Pericardium fibroblast (primary cell): ENCODE measurements at places on chromosomes 12 and 14. TPM values are rescaled to one million over a fixed set of nuclear protein-coding genes. Genes with fewer than 3 reads are reported as not detected.

CCDC196 gene
- not detected in 2 replicates for total RNA-seq

FAM186B gene
- total RNA-seq: 0.23 TPM in 1 of 2 replicates, not detected in the other

ERC1 gene
- total RNA-seq: 12.0 and 13.9 TPM in 2 replicates

MUCL1 gene
- total RNA-seq: not detected in 2 replicates

TMEM106C gene
- 19.7 and 20.9 TPM in 2 replicates for total RNA-seq

KRT76 gene
- total RNA-seq: not detected in 2 replicates

AICDA gene
- not detected in 2 replicates for total RNA-seq

HHIPL1 gene
- total RNA-seq: 2.7 and 5.9 TPM in 2 replicates

EID3 gene
- 3.6 TPM in 2 replicates for total RNA-seq

LMO3 gene
- 10.2 and 15.6 TPM in 2 replicates for total RNA-seq

SERPINA12 gene
- not detected in 2 replicates for total RNA-seq

SYNDIG1L gene
- not detected in 2 replicates for total RNA-seq

ZNF891 gene
- 0.23 and 0.60 TPM in 2 replicates for total RNA-seq

NTS gene
- total RNA-seq: not detected in 2 replicates

CLEC1B gene
- not detected in 2 replicates for total RNA-seq

OTUB2 gene
- total RNA-seq: 1.4 and 2.6 TPM in 2 replicates

ARL6IP4 gene
- 201 and 263 TPM in 2 replicates for total RNA-seq

ANKRD33 gene
- not detected in 2 replicates for total RNA-seq

SIX6 gene
- total RNA-seq: not detected in 2 replicates

PSMB5 gene
- total RNA-seq: 250 and 297 TPM in 2 replicates

MYO1H gene
- total RNA-seq: not detected in 2 replicates

MANSC4 gene
- total RNA-seq: not detected in 2 replicates

ESRRB gene
- 0.09 TPM in 1 of 2 replicates, not detected in the other for total RNA-seq

USP30 gene
- total RNA-seq: 7.6 and 10.0 TPM in 2 replicates

TNFAIP2 gene
- 26.1 and 39.1 TPM in 2 replicates for total RNA-seq

SOCS2 gene
- 8.2 and 18.5 TPM in 2 replicates for total RNA-seq

CRACR2A gene
- total RNA-seq: 2.3 and 3.2 TPM in 2 replicates

KRT71 gene
- total RNA-seq: not detected in 2 replicates
